Fibroblast of skin of scalp (primary cell): ENCODE measurements at places on chromosomes 7 and 10.

DNA sequence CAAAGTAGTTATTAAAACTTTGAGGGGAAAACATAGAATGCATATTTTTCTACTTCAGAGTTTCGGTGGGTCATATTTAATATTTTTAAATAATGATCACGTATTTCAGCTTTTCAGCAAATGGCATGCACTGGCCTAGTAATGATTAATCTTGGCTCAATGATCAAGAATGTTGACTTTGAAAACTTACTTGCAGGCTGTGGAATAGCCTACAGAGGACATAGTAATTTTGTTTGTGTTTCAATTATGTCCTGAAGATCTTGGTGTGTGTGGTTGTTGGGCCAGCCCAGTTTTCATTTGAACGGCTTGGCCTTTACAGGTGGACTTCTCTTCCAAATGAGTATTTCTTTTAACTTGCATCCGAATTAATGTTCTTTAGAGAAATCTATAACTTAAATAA is 35.1 kb downstream of the ADD3 start:
- DNase-seq: no peak

GRCh38 chr7:14839307-14839706 is 63.2 kb downstream of the DGKB start:
- DNase-seq: no peak

GRCh38 chr7:107318523-107319160 is 149.8 kb downstream of the HBP1 start:
- DNase-seq: peak; percentile 17

GRCh38 chr7:152072421-152072820 is 46.9 kb downstream of the GALNT11 start:
- DNase-seq: no peak
